ENCODE measurements at places on chromosomes 4 and X.

- no peak for DNase-seq
Measured at GRCh38 chrX:83984961-83985360, 124.0 kb downstream of the CYLC1 start.

DNA sequence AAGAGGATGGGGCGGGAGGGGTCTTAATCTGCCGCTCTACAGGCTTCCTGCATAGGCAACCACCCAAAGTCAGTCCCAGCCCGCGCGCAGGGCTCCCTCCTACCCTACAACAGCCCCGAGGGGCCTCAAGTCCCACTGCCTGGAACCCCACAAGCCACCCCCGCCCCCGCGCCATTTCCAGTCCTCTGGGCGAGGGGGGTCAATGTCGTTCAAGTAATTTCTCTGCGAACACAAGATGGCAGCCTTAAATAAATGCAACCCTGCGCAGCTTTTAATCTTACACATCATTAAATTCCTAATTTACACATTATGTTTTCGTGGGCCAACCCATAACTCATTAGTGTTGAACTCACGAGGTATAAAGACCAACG, 92.9 kb downstream of the BCOR start:
- DNase-seq, result no peak

DNA sequence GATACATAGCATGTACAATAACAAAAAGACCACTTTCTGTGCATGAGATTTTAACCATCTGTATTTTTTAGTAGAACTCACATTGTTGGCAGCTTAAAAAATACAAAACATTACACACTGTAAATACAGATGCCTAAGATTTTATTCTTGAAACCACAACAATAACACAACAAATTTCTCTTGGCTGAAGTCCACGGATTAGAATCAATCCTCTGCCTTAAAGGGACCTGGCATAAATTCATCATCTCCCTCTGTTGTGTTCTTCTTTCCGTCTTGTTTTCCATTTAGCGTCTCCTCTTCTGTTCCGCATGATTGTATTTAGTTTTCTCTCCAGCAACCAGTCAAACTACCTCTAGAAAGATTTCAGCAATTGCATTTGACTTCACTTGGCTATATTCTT, 231.0 kb downstream of the SPOCK3 start:
- DNase-seq, result no peak

- no peak for DNase-seq
Measured at GRCh38 chr4:8192748-8193738, 6.0 kb upstream of the SH3TC1 start.

GRCh38 chrX:155755706-155756337, 125.3 kb upstream of the VAMP7 start:
- no peak for DNase-seq

- no peak for DNase-seq
Measured at GRCh38 chr4:158010361-158010760, 162.5 kb downstream of the GASK1B start.

DNA sequence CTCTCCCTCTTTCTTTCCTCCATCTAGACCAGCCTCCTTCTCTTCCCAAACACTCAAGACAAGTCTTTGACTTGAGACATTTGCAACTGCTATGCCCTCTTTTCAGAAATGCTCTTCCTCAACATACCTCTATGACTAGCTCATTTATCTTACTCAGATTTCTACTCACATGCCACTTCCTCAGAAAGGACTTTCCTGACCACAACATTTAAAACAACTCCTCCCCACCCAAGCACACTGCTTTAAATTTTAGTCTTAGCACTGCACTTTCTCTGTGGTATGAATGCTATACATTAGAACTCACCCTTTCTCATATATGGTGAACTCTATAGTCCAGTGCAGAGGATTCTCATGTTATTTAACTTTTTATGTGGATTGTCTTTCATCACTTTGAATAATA, 28.4 kb upstream of the SULT1E1 start:
- no peak for DNase-seq
